ENCODE measurements at places on chromosomes 6 and 20.

- DNase-seq: no peak
Observed at GRCh38 chr6:87914637-87915395, 132.8 kb upstream of the SPACA1 start.

DNA sequence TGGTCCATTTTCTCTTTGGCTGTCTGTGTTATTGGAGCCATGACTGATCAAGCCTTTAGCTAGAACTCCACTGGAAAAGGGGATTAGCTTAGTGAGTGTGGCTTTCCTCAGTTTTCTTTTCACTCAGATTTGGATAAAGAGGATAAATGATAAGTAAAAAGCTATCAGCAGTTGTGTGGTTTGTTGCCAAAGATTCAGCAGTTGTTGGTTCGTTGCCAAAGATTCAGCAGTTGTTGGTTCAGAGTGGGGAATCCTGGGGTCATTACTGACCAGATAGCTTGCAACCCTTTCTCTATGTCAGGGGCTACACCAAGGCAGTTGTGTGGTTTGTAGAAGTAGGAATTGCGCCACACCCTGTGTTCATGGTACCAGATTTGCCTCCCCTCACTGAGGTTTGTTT lies 107.7 kb upstream of the SCP2D1 start:
- no peak for DNase-seq

DNA sequence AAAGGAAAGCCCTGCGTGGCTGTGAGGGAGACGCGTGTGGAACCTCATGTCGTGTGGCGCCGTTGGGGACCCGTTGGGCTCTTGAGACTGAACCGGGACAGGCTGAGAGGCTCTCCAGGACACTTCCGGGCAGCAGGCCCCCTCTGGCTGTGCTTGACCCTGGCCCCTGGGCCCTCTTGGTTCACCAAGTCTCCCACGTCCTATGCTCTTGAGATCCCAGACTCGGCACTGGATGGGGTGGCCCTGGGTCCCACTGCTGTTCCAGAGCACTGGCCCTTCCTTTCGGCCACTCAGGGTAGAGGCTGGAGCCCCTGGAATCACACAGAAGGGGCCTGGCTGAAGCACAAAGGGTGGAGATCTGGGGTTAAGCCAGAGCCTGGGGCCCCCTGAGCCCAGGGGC lies 30.4 kb downstream of the NTSR1 start:
- no peak for DNase-seq

- no peak for DNase-seq
Observed at GRCh38 chr6:130159956-130160355, 62.8 kb downstream of the SAMD3 start.

- no peak for DNase-seq
Observed at GRCh38 chr6:49666930-49667757, 30.5 kb upstream of the RHAG start.

GRCh38 chr20:56440346-56441007 lies 27.9 kb upstream of the RTF2 start:
- DNase-seq: no peak

GRCh38 chr6:151372164-151372563 lies 19.2 kb downstream of the ZBTB2 start:
- no peak for DNase-seq

GRCh38 chr6:34457742-34458735 lies 7.8 kb upstream of the PACSIN1 start:
- DNase-seq: peak; percentile 54

DNA sequence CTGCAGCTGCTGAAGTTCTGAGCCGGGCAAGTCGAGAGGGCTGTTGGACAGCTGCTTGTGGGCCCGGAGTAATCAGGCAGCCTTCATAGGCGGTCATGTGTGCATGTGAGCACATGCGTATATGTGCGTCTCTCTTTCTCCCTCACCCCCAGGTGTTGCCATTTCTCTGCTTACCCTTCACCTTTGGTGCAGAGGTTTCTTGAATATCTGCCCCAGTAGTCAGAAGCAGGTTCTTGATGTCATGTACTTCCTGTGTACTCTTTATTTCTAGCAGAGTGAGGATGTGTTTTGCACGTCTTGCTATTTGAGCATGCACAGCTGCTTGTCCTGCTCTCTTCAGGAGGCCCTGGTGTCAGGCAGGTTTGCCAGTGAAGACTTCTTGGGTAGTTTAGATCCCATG lies 21.2 kb upstream of the MAPK13 start:
- DNase-seq: no peak

DNA sequence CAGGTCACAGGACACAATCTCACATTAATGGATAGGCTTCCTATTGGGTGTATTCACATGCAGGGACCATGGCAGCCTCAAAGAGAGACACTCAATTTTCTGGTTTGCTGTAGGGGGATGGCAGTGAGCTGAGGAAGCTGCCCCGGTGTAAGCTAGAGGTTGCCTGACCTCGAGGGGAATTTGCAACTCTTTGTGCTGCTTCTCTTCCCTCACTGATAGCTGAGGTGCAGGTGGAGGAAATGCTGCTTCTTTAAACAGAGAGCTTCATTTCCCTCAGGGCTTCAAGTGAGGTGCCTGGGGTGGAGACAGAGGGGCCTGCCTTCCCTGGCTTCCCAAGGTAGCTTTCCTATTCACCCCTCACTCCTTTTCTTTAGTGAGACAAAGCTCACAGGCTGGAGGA lies 151.9 kb downstream of the CD83 start:
- DNase-seq: no peak

- no peak for DNase-seq
Observed at GRCh38 chr6:149357726-149358538, 40.4 kb downstream of the TAB2 start.

- peak; percentile 49 for DNase-seq
Observed at GRCh38 chr20:64161356-64162238, 2.7 kb upstream of the MYT1 start.

DNA sequence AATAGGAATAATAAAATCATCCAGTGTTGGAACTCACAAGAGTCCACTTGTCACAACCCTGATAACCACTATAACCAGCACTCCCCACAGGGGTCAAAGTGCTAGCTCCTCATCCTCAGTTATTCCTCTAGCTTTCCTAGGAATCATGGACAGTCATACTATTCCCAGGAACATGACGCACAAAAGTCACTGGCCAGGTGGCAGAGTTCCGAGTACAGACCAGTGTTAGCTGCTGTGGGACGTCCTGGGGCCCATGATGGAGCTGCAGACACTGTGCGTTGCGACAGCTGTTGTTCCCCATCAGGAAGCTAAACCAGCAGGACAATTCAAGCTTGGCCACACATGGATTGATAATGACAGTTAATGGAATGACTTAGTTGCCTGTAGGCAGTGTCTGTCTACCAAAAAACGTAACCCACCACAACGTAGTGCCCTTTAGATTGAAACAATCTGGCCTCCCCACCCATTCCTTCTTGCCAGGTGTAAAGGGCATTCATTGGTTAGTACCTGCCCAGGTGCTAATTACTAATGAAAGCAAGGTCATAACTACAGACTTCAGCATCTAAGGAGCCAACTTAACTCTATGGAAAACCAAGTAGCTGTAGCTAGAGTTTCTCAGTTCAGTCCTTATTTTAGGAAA lies 17.4 kb downstream of the EZR start:
- DNase-seq: no peak

- DNase-seq: no peak
Observed at GRCh38 chr20:37314617-37315016, 25.2 kb downstream of the MANBAL start.

DNA sequence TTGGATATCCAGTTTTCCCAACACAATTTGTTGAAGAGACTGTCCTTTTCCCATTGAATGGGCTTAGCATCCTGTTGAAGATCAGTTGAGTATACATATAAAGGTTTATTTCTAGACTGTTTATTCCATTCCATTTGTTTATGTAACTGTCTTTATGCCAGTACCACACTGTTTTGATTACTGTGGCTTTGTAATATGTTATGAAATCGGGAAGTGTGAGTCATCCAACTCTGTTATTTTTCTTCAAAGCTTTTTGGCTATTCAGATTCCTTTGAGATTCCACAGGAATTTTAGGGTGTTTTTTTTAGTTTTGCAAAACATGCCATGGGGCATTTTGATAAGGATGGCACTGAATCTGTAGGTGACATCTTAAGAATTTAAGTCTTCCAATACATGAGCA lies 188.3 kb downstream of the BMP7 start:
- no peak for DNase-seq

DNA sequence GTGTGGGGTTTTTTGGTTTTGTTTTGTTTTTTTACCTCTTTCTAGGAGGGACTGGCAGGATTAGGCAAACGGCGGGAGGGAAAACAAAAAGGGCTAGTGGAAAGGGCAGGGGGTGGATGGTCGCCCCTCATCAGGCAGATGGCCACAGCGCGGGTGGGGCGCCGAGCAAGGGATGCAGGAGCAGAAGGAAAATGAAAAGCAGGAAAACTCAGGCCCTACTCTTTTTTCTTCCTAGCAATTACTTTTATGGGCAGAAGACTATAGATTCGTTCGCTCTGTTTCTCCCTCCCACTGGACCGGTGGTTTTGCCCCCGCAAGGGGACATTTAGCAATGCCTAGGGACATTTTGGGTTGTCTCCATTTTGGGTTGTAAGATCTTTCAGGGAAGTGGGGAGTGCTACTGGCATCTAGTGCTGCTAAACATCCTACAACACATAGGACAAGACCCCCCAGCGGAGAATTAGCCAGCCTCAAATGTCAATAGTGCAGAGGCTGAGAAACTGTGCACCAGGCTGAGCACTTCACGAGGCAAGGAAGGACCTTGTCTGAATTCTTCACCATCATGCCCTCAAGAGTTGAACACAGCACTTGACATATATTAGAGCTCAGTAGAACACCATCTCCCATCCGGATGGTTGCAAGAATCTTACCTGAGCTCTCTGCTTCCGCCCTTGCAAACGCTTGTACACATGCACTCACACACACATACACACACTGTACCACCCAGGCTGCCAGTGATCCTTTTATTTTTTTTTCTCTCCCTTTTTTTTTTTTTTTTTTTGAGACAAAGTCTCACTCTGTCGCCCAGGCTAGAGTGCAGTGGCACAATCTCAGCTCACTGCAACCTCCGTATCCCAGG lies 4.8 kb upstream of the ZMYND8 start:
- peak; percentile 30 for DNase-seq

- no peak for DNase-seq
Observed at GRCh38 chr6:130500693-130501092, 134.9 kb downstream of the TMEM200A start.

DNA sequence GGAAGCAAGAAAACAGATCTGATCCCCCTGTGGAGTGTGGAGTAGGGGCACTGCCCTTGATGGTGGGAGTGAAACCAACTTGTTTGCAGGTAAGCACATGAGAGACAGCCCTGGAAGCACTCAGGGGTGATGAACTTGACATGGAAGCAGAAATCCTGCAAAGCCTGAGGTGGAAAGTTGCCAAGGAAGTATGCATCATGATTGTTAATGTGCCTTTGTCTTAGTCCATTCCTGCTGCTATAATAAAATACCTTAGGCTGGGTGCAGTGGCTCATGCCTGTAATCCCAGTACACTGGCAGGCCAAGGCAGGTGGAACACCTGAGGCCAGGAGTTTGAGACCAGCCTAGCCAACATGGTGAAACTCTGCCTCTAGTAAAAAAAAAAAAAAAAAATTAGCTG lies 40.2 kb upstream of the IFNGR1 start:
- no peak for DNase-seq

DNA sequence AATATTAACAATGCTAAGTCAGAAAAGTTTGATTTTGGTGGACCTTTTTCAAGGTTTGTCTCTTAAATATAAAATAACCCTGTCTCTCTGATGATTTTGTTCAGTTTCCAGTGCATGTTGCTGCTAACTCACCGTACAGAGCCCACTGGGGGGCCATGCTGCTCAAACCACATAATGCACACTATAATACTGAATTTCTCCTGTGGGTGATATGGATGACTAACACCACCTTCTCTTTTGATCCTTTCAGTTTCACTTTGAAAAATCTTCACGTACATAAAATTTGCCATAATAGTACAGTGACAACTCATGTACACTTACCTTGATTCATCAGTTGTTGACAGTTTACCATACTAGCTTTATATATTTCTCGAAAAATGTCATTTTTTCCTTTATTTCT lies 506.6 kb upstream of the MAN1A1 start:
- no peak for DNase-seq

GRCh38 chr6:44698602-44699001 lies 311.1 kb downstream of the CDC5L start:
- no peak for DNase-seq

GRCh38 chr20:47276851-47277534 lies 79.5 kb downstream of the ZMYND8 start:
- DNase-seq: no peak

DNA sequence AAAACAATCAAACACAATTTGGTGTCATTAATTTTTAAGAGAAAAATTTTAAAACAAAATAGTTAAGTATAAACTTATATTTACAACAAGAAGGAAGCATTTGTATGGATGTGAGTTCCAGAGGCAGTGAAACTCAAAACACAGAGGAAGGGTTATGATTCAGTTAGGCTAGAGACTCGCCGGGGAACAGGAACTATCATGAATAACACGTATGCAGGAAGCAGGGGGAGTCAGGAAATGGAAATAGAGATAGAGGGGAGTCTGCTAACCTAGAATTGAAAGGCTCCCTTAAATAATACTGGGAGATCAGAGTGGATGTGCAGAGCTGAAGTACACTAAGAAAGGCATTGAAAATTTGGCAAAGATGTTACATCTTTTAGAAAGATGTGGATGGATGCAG lies 14.2 kb upstream of the HLA-DRB1 start:
- no peak for DNase-seq

DNA sequence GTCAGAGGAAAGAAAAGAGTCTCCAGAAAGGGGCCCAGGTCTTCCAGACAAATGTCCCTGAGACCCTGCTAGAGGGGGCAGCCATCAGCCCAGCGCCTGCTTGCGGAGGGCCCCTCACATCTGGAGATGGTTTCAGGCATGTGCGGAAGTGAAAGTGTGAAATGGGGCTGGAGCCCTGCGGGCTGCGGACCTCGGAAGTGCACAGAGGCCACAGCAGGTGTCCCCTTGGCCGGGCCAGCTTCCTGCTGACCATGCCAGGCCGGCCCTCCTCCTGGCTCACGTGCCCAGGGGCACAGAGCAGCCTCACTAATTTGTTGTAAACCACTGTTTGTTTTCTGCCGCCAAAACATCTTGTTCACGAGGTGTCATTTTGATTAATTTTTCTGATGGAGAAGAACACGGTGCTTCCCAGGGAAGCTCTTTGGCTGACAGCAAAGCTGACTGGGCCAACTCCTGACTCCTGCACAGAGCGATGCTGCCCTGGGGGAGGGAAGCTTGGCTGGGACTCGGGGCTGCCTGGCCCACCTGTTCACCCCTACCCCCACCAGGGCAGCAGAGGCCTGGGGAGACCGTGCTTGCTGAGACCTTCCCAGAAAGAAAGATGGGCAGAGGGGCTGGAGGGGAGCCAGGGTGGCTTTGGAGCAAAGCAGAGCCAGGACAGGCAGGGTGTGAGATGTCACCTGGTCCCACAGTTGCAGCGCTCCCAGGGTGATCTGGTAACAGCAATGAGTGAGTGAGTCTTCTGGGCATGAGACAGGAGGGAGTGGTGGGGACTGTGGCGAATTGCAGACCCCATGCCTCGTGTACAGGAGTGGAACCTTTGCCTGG lies 54.2 kb downstream of the BCAS4 start:
- DNase-seq: no peak

Data from NCI-H510A treated with DMSO at 0.1 percent for 48 hours (cell line).